ENCODE measurements at places on chromosomes 7 and 10. TPM values are rescaled to one million over a fixed set of nuclear protein-coding genes. Genes with fewer than 3 reads are reported as not detected.
A peak's percentile ranks its signal among the peaks of the same experiment; 100 is the strongest.

DDC gene
- total RNA-seq: 52.7 TPM

TDRD1 gene
- total RNA-seq: 0.72 TPM

BAIAP2L1 gene
- total RNA-seq: 22.8 TPM

VAX1 gene
- not detected for total RNA-seq

NPFFR1 gene
- 0.24 TPM for total RNA-seq

GRCh38 chr7:85310301-85310700 lies 123.4 kb upstream of the SEMA3D start:
- H3K27ac ChIP-seq: no peak overlapping the region
- H3K27me3 ChIP-seq: no peaks in the 10 kb centered on the region
- H3K4me3 ChIP-seq: no peak overlapping the region
- no peaks in the 10 kb centered on the region for H3K4me1 ChIP-seq

DNA sequence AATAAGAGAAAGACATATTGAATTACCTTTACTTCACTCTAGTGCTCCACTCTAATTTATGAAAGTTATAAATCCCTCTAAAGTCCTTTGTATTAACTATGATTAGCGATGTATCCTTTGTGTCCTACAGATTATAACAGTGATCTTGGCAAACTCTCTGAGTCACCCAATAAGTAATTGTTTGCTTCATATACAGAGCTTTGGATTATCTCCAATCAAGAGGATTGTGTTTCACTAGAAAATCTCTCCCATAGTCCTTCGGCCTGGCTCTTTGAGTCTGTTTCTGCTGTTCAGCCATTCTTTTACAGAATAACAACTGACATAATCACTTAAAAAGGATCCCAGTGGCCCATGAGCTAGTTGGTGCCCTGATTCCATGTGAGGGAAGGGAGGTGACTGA lies 9.5 kb downstream of the LMOD2 start:
- H3K27me3 ChIP-seq: no peaks in the 10 kb centered on the region
- H3K27ac ChIP-seq: no peak overlapping the region
- no peak for DNase-seq
- no peaks in the 10 kb centered on the region for H3K36me3 ChIP-seq

DNA sequence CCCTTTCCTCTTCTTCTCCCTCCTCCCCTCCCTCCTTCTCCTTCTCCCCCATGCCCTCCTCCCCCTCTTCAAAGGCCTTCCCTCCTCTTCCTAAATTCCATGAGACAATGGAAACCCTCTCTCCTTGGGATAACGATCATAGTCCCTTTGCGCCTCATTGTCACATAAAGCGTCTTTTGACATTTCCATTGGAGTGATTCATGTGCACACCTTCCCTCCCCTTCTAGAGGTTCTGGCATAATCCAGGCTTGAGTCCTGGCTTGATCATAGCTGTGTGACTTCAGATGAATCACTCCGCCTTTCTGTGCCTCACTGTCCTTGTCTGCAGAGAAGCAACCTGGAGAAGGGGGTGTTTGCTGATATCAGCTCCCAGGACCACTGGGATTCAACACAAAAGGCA lies 204.2 kb downstream of the TNS3 start:
- H3K27me3 ChIP-seq: no peaks in the 10 kb centered on the region
- DNase-seq: no peak

GRCh38 chr10:17737027-17737965 lies 14.7 kb upstream of the TMEM236 start:
- no peaks in the 10 kb centered on the region for H3K36me3 ChIP-seq
- H3K4me1 ChIP-seq: no peaks in the 10 kb centered on the region
- DNase-seq: peak; percentile 18
- no peak overlapping the region for H3K27ac ChIP-seq
- H3K27me3 ChIP-seq: no peaks in the 10 kb centered on the region

GRCh38 chr10:10845185-10845584 lies 172.5 kb upstream of the CELF2 start:
- H3K27me3 ChIP-seq: no peaks in the 10 kb centered on the region
- no peak for DNase-seq
- H3K27ac ChIP-seq: no peak overlapping the region
- H3K4me1 ChIP-seq: no peaks in the 10 kb centered on the region
